ENCODE measurements at places on chromosomes 7 and 10.
A peak's percentile ranks its signal among the peaks of the same experiment; 100 is the strongest.

DNA sequence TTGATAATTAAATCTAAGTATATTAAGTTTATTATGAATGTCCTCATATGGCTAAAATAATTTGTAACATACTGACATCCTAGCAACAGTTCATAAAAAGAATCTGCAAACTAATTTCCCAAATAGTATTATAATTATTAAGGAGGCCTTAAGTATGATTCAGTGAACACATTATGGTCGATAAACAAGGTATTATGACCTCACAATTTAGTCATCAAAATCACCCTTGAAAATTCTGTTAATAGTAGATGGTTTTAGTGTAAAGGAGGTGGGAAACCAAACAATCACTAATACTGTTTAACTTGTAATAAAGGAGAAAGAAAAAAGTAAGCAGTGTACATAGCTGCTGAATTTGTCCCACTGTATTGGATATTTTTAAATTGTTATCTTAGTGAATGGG is 2.1 kb downstream of the ETV1 start:
- DNase-seq, result no peak

DNA sequence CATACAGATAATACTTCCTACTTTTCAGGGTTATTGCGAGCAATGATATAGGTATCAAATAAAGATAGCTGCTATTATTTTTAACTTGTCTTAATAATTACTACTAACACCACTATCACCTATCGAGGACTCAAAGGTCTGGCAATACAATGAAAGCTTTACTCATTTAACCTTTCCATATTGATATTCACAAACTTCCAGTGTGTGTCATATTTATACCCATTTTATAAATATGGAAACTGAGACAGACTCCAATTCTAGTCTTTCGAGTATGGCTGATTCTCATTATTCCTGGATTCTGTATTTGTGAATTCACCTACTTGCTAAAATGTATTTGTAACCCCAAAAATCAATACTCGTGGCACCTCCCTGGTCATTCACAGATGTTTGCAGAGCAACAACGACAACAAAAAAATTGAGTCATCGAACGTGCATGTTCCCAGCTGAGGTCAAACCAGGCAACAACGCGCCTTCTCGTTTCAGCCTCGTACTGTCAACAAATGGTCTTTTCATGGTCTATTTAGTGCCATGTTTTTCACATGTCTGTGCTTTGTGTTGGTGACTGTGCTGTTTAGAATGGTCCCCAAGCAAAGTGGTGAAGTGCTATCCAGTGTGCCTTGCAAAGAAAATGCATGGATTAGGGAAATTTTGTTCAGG is 51.7 kb downstream of the SMURF1 start:
- DNase-seq, result no peak

- peak; percentile 36 for DNase-seq
Measured at GRCh38 chr7:29858191-29858951, 52.1 kb downstream of the WIPF3 start.

DNA sequence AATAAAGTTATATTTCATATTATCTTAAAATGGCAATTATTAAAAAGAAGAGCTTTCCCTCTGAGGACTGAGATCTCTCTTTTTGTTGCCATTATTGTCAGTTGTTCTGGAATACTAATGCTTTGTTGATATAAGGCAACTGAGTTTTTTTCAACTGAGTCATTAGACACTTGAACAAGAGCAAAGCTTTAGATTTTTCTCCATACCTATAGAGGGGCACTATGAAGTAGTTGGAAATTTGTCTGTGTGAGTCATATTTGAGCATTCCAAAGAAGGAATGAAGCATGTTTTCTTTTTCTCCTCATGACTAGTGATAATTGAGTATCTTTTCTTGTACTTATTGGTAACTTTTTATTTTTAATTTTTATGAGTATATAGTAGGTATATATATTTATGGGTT is 24.5 kb downstream of the RPA3 start:
- DNase-seq, result no peak

- no peak for DNase-seq
Measured at GRCh38 chr10:68725016-68725415, 4.0 kb downstream of the CCAR1 start.

GRCh38 chr7:29898301-29898700 is 91.3 kb downstream of the SCRN1 start:
- DNase-seq, result no peak

GRCh38 chr10:102597131-102597991 is 46.9 kb upstream of the TRIM8 start:
- DNase-seq, result no peak

DNA sequence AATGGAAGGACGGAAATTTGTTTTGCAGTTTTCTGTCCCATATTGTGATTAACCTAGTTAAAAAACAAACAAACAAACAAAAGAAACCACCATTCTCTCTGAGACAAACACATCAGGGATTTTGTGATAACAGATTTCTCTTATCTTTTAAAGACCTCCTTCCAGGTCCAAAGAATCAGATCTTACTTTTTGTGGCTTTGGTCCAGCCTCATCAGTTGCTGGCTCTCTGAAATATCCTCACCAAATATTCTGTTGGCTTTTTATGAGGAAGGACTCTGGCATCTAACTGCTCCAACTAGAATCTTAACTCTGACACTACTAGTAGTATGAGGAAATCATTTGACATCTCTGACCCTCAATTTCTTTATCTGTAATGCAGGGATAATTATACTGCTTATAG is 4.8 kb downstream of the FAM204A start:
- DNase-seq, result no peak

DNA sequence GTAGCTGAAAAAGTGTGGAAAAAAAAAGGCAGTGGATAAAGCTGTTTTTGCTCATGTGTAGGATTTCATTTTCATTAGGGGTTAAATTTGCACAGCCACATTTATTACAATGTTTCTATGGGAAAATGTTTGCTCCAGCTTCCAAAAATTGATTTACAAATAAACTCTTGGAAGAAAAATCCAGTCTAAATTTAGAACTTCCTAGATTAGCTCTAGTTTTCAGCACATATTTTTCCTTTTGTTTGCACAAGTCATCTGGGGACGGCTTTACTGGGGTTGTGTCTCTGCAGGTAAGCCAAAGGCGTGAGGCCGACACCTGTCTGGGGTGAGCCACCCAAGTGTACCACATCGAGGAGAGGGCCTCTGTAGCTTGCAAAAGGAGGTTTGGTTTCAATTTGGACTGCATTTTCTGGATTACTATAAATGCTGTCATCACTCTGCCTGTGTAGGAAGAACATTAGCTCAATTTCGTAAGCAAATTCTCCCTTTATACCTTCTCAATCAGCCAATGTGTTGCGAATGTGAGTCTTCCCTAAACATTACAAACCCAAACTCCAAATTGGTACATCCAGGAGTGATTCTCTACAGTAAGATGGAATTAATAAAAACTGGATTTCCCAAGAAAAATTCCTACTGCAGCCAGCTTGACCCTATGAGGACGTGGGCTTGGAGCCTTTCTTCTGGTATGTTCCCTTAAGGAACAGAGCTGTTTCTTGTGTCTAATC is 89.5 kb upstream of the ZNF438 start:
- DNase-seq, result peak; percentile 77

GRCh38 chr7:128136215-128136597 is 104.9 kb upstream of the LEP start:
- no peak for DNase-seq

GRCh38 chr7:115363916-115364315 is 442.0 kb downstream of the MDFIC start:
- DNase-seq, result no peak

- DNase-seq, result peak; percentile 53
Measured at GRCh38 chr7:154375956-154376355, 323.8 kb downstream of the DPP6 start.

- DNase-seq, result peak; percentile 19
Measured at GRCh38 chr7:43649755-43650274, 66.9 kb downstream of the STK17A start.

GRCh38 chr10:70405037-70405824 is 1.3 kb downstream of the EIF4EBP2 start:
- peak; percentile 97 for DNase-seq

- no peak for DNase-seq
Measured at GRCh38 chr7:128959296-128959695, 21.6 kb downstream of the IRF5 start.

GRCh38 chr7:84181628-84182027 is 13.0 kb downstream of the SEMA3A start:
- peak; percentile 87 for DNase-seq

- DNase-seq, result no peak
Measured at GRCh38 chr7:16652240-16652583, 6.2 kb downstream of the BZW2 start.

GRCh38 chr7:55513868-55514267 is 58.4 kb downstream of the VOPP1 start:
- DNase-seq, result no peak

DNA sequence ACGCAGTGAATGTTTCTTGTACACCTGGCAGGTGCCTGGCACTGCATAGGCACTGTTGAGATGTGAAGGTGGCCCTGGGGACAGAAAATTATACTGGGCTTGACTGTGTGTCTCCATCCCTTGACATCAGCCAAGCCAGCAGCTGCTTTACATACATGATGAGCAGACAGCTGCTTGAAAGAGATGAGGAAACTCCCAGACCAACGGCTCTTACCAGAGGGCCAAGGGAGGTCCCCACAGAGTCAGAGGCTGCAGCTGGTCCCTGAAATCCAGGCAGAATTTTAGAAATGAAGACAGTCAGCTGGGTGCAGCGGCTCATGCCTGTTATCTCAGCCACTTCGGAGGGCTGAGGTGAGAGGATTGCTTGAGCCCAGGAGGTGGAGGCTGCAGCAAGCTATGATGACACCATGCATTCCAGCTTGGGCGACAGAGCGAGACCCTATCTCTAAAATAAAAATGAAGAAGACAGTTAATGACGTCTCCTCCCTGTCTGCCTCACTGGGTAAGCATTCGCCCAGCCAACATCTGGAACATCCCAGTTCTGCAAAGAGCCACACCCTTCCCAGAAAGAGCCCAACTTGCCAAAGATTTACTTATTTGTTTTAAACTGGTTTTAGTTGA is 17.6 kb downstream of the LIMK1 start:
- DNase-seq, result peak; percentile 93

DNA sequence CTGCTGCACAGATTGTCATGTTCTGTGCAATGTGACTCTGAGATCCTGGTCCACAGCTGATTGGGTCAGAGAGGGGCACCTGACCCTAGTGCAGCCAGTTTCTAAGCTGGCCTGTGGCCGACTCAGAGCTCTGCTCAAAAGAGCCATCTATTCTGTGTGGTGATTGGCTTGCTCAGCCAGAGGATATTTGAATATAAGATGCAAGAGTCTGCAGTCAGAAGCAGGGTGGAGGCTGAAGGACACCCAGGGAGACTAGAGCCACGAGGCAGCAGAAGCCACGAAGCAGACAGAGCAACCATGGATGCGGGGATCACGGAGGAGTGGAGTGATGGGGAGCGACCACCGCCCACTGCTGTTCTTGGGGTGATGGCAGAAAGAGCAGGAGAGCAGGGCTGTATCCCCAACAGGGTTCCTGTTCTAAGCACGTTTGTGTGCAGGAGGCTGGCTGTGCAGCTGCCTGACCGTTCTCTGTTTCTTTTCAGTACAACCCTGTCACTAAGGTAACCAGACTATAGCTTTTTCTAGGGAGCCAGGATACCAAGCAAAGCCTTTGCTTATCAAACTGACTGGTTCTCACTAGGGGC is 19.5 kb upstream of the RHEB start:
- DNase-seq, result peak; percentile 27

- no peak for DNase-seq
Measured at GRCh38 chr7:30171766-30172447, 37.1 kb downstream of the MTURN start.

DNA sequence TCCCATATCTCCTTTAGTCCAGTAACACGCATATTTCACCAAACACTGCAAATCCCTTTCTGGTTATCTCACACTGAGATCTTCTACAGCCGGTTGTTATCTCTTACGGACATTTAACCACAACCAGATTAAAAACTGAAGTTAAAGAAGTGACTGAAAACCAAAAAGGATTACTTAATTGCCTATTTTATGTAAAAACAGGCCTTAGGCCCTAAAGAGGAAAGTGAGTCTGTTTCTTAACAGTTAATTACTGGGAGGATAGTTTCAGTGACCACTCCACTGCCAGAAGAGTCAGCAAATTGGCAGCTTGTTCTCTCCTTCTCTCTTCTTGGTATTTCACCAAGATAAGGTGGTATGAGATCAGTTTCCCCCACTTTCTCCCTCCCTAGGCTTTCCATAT is 161.9 kb upstream of the MEOX2 start:
- DNase-seq, result no peak

Data from muscle of leg (tissue), 16 donors.